GM18507 (cell line): ENCODE measurements at places on chromosomes 12 and 14.

DNA sequence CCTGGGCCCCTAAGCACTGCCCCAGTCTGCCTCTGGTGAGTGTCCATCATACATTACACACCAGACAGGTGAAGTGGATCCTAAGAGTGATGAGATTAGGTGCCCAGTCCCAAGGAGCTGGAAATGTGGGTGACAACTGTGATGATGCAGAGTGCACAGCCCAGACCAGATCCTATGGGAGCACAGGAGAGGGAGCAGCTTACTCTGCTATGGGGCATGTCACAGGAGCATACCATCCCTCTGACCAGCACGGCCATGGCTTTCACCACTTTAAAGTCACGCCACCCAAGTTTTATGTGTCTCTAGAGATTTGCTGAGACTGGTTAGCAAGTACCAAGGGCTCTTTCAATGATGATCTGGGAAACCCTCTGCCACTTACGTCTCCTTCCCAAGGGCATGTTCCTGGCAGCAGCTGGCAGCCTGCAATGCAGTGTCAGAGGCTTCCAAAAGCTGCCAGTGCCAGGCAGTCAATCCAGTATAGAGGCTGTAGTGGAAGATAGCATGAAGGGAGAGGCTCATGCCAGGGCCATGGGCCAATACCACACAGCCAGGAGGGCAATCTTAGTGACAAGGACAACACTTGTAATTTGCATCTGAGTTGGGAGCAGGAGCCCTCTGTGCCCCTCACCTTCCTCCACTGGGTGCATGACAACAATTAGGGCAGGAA is 40.2 kb downstream of the STAB2 start:
- no peak for DNase-seq

- no peak for DNase-seq
Measured at GRCh38 chr14:32657081-32657480, 281.6 kb upstream of the NPAS3 start.

DNA sequence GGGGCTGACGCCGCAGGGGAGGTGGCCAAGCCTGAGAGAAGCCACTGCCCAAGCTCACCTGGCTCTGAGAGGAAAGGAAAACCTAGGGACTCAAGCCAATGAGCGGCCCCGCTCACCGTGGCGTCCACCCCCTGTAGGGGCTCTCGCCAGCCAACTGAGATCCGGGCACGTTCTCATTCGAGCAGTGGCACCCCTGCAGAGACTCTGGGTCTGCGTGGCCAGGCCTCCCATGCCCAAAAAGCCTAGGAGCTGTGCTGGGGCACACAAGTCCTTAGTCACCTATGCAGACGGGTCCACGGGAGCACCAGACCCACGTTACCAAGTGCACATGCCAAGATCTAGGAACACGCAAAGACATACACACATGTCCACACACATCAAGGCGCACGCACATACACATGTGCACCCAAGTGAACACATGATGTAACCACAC is 106.2 kb downstream of the NCOR2 start:
- DNase-seq = no peak

- DNase-seq = no peak
Measured at GRCh38 chr12:40566271-40566670, 126.0 kb upstream of the CNTN1 start.

DNA sequence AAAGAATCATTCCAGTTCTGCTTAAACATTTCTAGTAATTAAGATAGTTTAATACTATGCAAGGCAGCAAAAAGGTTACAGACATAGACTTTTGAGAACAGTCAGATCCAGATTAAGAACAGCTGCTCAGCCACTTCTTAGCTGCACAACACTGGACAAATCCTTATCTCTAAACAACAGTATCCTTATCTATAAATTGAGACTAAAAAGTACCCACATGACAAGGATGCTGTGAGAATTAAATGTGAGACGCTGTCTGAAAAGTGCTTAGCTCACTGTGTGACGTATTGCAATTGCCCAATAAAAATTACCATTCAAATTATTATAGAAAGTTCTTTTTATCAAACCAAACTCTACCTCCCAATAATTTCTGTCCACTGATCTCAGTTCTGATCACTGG is 35.5 kb downstream of the BORCS5 start:
- DNase-seq = no peak
